SK-N-SH treated with all-trans-retinoic acid at 6 μM for 48 hours (cell line): ENCODE measurements at places on chromosomes 7 and 10.

- ATAC-seq: no peak
Observed at GRCh38 chr10:31152421-31153135, 120.9 kb upstream of the ZNF438 start.

DNA sequence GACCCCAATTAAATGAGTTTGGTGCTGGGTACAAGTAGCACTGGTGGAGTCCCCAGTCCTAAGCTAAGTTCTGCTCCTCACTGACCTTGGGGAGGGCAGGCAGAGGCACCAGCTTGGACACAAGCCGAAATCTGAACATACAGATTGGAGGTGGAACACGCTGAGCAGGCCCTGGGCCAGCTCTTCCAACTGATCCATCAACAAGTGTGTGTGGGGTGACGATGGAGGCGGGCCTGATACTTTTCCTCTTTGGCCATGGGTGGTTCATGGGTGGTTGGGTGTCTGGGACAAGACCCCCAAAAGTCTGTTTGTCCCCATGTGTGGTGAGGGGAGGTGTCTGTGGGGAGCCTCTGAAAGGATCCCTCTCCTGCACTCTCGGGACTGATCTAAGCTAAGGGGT is 1.9 kb downstream of the ADCYAP1R1 start:
- ATAC-seq: no peak

DNA sequence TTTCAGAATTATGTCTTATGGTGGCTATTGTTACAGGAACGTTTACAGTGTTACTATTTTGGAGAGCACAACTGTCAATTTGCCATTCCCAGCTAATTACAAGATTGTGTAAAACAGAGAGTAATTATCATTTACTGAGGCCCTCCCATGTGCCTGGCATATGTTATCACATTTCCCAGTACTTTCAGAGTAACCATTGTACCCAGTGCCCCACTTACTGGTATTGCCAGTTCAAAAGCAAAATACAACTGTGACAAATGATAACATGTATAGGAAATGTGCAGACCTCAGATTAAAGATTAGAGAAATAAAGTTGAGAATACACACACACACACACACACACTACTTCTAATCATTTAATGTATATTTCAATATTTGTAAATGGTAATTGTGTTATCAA is 572.5 kb downstream of the POM121L12 start:
- ATAC-seq: no peak

GRCh38 chr7:139488810-139489209 is 5.3 kb upstream of the KLRG2 start:
- no peak for ATAC-seq

- no peak for ATAC-seq
Observed at GRCh38 chr10:33073641-33074415, 115.8 kb upstream of the ITGB1 start.

GRCh38 chr10:22690158-22690557 is 24.2 kb downstream of the PIP4K2A start:
- no peak for ATAC-seq
